ENCODE measurements at places on chromosomes 12 and 14. TPM values are rescaled to one million over a fixed set of nuclear protein-coding genes. Genes with fewer than 3 reads are reported as not detected.
A peak's percentile ranks its signal among the peaks of the same experiment; 100 is the strongest.

MFAP5 gene
- 33.3 TPM for total RNA-seq

SYNJ2BP gene
- 26.0 TPM for total RNA-seq

GPRC5D gene
- total RNA-seq = not detected

GARIN6 gene
- total RNA-seq = not detected

MYO1H gene
- not detected for total RNA-seq

ACACB gene
- 136 TPM for total RNA-seq

KCNJ8 gene
- 18.0 TPM for total RNA-seq

GUCY2C gene
- total RNA-seq = not detected

FSCB gene
- total RNA-seq = not detected

DNA sequence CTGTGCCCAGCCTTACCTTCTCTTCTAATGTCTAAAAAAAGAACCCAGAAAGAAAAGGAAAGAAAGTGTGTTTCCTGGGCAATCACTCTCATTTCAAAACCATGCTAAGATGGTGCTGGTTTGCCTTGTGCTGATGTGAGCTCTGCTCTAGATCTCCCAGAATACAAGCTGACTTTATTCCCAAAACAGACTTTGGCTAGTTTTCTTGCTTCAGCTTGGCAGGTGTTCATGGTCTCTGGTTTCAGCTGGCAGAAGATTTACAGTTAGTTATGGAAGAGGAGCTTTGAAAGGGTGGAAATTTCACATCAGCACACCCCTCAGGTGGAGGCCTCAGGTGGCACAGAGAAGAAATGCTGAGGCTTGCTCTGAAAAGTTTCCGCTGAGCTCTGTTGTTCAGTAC, 34.4 kb downstream of the PPP1R36 start:
- peak overlapping the region; percentile 79 for H3K27ac ChIP-seq
- H3K36me3 ChIP-seq = no peaks in the 10 kb centered on the region
- no peaks in the 10 kb centered on the region for H3K27me3 ChIP-seq
- H3K4me3 ChIP-seq = no peak overlapping the region

GRCh38 chr12:50039151-50039835, 14.0 kb upstream of the RACGAP1 start:
- H3K27ac ChIP-seq = no peak overlapping the region
- H3K27me3 ChIP-seq = no peaks in the 10 kb centered on the region
- DNase-seq = peak; percentile 89
- no peaks in the 10 kb centered on the region for H3K36me3 ChIP-seq
- no peak overlapping the region for H3K4me3 ChIP-seq

DNA sequence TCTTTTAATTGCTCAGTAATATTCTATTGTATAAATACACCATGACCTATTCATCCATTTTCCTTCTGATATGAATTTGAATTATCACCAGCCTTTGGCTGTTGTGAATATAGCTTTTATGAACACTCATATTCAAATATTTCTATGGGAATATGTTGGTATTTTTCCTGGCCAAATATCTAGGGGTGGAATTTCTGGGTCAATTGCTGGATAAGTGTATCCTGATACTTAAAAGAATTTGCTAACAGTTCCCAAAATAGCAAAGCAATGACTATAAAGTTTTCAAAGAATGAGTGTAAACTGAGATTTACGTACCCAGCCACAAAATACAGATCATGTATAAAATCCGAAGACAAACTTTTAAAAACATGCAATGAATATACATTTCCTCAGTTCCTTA, 148.7 kb upstream of the CLEC14A start:
- no peak for DNase-seq
- no peak overlapping the region for H3K4me3 ChIP-seq
- H3K36me3 ChIP-seq = no peaks in the 10 kb centered on the region
- no peak overlapping the region for H3K27ac ChIP-seq
- no peaks in the 10 kb centered on the region for H3K27me3 ChIP-seq

GRCh38 chr12:12616512-12617310, 5.0 kb downstream of the CREBL2 start:
- H3K27me3 ChIP-seq = no peaks in the 10 kb centered on the region
- no peak for DNase-seq
- no peak overlapping the region for H3K27ac ChIP-seq
- H3K4me3 ChIP-seq = no peak overlapping the region

- H3K4me1 ChIP-seq = peaks cover 16% of the 10 kb centered on the region
- H3K27ac ChIP-seq = no peak overlapping the region
- no peak overlapping the region for H3K4me3 ChIP-seq
- no peaks in the 10 kb centered on the region for H3K36me3 ChIP-seq
- DNase-seq = peak; percentile 39
- H3K27me3 ChIP-seq = no peaks in the 10 kb centered on the region
Observed at GRCh38 chr12:119409043-119409442, 74.5 kb downstream of the CCDC60 start.

- no peak for DNase-seq
- no peak overlapping the region for H3K27ac ChIP-seq
- no peaks in the 10 kb centered on the region for H3K27me3 ChIP-seq
- no peaks in the 10 kb centered on the region for H3K36me3 ChIP-seq
- H3K4me3 ChIP-seq = no peak overlapping the region
- H3K4me1 ChIP-seq = peaks cover 31% of the 10 kb centered on the region
Observed at GRCh38 chr12:104687823-104688573, 231.2 kb downstream of the CHST11 start.

- no peak overlapping the region for H3K27ac ChIP-seq
- H3K27me3 ChIP-seq = peaks cover 11% of the 10 kb centered on the region
- H3K36me3 ChIP-seq = no peaks in the 10 kb centered on the region
- peaks cover 11% of the 10 kb centered on the region for H3K4me1 ChIP-seq
Observed at GRCh38 chr12:130919086-130919485, 34.6 kb upstream of the ADGRD1 start.

- DNase-seq = no peak
- no peaks in the 10 kb centered on the region for H3K27me3 ChIP-seq
- no peak overlapping the region for H3K4me3 ChIP-seq
Observed at GRCh38 chr12:104570174-104570907, 113.6 kb downstream of the CHST11 start.

GRCh38 chr14:23608454-23608853, 27.7 kb upstream of the DHRS2 start:
- H3K27ac ChIP-seq = no peak overlapping the region
- H3K4me1 ChIP-seq = no peaks in the 10 kb centered on the region
- H3K36me3 ChIP-seq = no peaks in the 10 kb centered on the region
- no peak overlapping the region for H3K4me3 ChIP-seq
- H3K27me3 ChIP-seq = no peaks in the 10 kb centered on the region
- no peak for DNase-seq

- H3K27ac ChIP-seq = no peak overlapping the region
- DNase-seq = no peak
- no peaks in the 10 kb centered on the region for H3K27me3 ChIP-seq
- peaks cover under 1% of the 10 kb centered on the region for H3K4me1 ChIP-seq
- no peaks in the 10 kb centered on the region for H3K36me3 ChIP-seq
- no peak overlapping the region for H3K4me3 ChIP-seq
Observed at GRCh38 chr12:120909633-120910298, 5.6 kb upstream of the SPPL3 start.

DNA sequence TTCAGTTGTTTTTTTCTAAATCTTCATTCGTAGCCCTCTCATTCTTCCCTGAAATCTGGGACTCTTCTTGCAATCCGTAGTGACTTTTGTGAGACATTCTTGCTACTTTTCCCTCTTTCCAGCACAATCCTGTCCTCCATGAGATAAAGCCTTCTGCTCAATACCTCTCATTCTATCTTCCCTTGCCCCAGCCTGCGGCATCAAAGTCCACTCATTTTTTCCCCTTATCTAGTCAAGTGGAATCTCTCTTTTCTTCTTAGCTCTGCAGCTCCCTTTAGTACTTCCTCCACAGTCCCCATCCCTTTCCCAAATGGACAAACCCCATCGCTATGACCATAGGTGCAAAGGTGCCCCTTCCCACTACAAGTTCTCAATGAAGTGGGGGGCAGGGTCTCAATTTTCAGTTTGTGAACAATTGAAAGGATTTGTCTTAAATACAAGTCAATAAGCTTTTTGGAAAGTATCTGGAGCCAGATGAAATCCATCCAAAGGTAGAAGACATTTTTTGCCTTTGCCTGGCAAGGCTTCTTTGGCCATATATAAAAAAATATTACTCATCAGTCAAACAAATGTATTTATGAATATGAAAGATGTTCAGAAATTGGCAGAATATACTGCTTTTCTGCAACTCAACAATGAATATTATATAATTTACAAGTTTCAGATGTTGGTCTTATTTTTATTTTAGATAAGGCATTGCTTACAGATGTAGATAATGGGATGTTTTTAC, 179.4 kb downstream of the SNAPC1 start:
- no peak overlapping the region for H3K4me3 ChIP-seq
- H3K27ac ChIP-seq = no peak overlapping the region
- DNase-seq = no peak
- no peaks in the 10 kb centered on the region for H3K27me3 ChIP-seq

GRCh38 chr12:46516933-46517578, 144.5 kb upstream of the SLC38A2 start:
- no peak for DNase-seq
- no peaks in the 10 kb centered on the region for H3K27me3 ChIP-seq
- no peaks in the 10 kb centered on the region for H3K36me3 ChIP-seq
- H3K27ac ChIP-seq = no peak overlapping the region
- H3K4me3 ChIP-seq = no peak overlapping the region

DNA sequence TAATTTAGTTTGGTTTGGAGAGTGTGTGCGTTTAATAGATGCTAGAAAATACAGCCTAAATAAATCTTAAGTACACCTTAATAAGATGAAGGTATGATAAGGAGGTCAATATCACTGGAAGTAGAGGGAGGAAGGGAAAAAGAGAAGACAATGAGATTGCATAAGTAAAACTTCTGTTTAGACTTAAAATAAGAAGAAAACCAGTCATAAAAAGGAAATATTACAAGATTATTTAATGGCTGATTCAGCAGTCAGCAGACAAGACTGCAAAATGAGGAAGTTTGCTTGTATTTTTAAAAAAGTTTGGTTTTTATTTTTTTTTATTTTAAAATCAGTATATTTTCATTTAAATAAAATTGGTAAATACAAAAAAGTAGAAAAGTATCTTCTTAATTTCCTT, 3.2 kb downstream of the SLC38A6 start:
- no peaks in the 10 kb centered on the region for H3K27me3 ChIP-seq
- peaks cover 30% of the 10 kb centered on the region for H3K36me3 ChIP-seq
- H3K4me3 ChIP-seq = no peak overlapping the region
- no peak overlapping the region for H3K27ac ChIP-seq

DNA sequence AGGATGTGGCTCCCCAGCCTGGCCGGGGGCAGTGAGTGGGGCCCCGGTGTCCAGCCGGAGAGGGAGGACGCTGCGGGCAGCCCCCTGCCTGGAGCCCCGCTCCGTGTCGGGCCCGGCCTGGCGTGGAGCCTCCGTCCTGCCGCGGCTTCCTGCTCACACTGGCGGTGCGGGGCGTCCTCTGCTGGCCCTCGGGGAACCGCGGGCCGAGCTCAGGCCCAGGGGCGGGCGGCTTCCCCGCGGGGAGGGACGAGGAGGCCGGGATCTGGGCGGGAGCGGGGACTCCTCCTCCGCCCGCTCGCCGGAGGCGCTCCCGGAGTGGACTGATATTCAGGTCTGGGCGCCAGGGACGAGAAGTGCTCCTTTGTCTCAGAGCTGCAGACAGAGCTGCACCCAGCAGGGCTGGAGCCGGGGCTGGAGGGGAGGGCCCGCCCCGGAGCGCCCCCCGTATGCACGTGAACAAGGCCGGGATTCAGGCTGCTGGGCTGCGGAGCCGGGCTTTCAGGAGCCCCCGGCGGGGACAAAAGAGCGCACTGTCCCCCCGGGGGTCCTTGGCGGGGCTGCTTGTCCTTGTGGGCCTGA, 2.2 kb downstream of the MMP17 start:
- DNase-seq = peak; percentile 92
- H3K4me1 ChIP-seq = no peaks in the 10 kb centered on the region
- peak overlapping the region; percentile 75 for H3K27ac ChIP-seq

- H3K27me3 ChIP-seq = no peaks in the 10 kb centered on the region
- peaks cover 54% of the 10 kb centered on the region for H3K4me1 ChIP-seq
- peaks cover 38% of the 10 kb centered on the region for H3K36me3 ChIP-seq
- peak overlapping the region; percentile 91 for H3K27ac ChIP-seq
Observed at GRCh38 chr14:67360470-67361206, 510 bp downstream of the EIF2S1 start.
